ENCODE measurements at places on chromosomes 11 and 22.

- H3K4me3 ChIP-seq, result no peak overlapping the region
- no peak overlapping the region for H3K27ac ChIP-seq
- H3K36me3 ChIP-seq, result no peaks in the 10 kb centered on the region
- no peaks in the 10 kb centered on the region for H3K27me3 ChIP-seq
- H3K4me1 ChIP-seq, result no peaks in the 10 kb centered on the region
These were observed 5.7 kb upstream of the MYEOV start for GRCh38 chr11:69287968-69288882.

GRCh38 chr22:26542831-26543230, 30.6 kb upstream of the TFIP11 start:
- no peak for DNase-seq
- H3K4me1 ChIP-seq, result no peaks in the 10 kb centered on the region
- no peaks in the 10 kb centered on the region for H3K27me3 ChIP-seq
- H3K27ac ChIP-seq, result no peak overlapping the region
- peaks cover 5% of the 10 kb centered on the region for H3K36me3 ChIP-seq

DNA sequence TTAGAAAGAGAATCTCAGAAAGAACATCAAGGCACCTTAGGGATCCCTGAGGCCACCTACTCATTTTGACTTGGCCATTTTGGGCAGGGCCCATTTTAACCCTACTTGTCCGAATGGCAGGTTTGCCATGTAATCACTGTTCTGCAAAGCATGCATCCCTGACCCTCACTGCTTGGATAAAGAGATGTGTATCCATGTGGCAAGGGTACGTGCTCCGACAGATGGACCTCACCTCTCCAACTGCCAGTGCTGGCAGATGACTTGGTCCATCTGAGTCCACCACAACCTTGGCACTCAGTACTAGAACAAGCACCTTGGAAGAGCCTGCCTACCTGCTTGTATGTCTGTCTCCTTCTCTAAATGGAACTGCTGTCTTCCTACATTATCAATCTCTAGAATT, 139.4 kb downstream of the SPATA19 start:
- H3K36me3 ChIP-seq, result no peaks in the 10 kb centered on the region
- no peak for DNase-seq
- H3K4me1 ChIP-seq, result no peaks in the 10 kb centered on the region
- H3K4me3 ChIP-seq, result no peak overlapping the region

- no peaks in the 10 kb centered on the region for H3K36me3 ChIP-seq
- H3K27me3 ChIP-seq, result no peaks in the 10 kb centered on the region
- no peak overlapping the region for H3K27ac ChIP-seq
- H3K4me3 ChIP-seq, result no peak overlapping the region
These were observed 42.9 kb upstream of the DAGLA start for GRCh38 chr11:61637277-61637676.

- no peak overlapping the region for H3K27ac ChIP-seq
- no peaks in the 10 kb centered on the region for H3K4me1 ChIP-seq
- no peaks in the 10 kb centered on the region for H3K27me3 ChIP-seq
- H3K36me3 ChIP-seq, result no peaks in the 10 kb centered on the region
- no peak overlapping the region for H3K4me3 ChIP-seq
These were observed 7.4 kb upstream of the SERPIND1 start for GRCh38 chr22:20766530-20766929.

DNA sequence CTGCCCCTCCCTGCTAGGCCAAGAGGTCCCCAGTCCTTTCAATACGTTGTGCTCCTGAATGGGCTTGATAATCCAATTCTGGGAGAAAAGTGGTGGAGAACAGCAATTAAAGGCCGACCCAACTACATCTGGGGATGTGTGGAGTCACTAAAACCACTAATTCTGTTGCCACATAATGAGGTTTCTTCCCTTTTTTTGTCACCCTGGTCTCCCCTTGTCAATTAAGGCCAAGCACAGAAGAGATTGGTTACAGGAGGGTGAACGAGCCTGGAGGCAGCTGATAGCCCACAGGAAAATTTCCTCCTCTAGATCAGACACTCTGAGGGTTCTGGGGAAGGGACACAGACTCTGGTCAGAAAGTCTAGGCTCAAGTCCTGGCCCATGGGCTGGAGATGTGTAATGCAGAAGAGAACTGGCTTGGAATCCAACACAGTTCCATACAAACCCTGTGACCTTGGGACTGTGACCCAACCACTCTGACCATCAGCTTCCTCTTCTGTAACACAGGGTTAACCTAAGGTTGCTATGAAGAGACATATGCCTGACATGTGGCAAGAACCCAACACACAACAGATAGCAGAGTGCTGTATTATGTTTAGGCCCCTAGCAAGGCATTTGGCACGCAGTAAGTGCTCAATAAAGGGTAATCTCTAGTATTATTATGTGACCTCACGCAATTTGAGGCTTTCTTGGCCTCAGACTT, 146.4 kb downstream of the CHST1 start:
- no peak overlapping the region for H3K4me3 ChIP-seq
- H3K4me1 ChIP-seq, result no peaks in the 10 kb centered on the region
- H3K36me3 ChIP-seq, result no peaks in the 10 kb centered on the region
- DNase-seq, result no peak
- H3K27me3 ChIP-seq, result peaks cover 4% of the 10 kb centered on the region

DNA sequence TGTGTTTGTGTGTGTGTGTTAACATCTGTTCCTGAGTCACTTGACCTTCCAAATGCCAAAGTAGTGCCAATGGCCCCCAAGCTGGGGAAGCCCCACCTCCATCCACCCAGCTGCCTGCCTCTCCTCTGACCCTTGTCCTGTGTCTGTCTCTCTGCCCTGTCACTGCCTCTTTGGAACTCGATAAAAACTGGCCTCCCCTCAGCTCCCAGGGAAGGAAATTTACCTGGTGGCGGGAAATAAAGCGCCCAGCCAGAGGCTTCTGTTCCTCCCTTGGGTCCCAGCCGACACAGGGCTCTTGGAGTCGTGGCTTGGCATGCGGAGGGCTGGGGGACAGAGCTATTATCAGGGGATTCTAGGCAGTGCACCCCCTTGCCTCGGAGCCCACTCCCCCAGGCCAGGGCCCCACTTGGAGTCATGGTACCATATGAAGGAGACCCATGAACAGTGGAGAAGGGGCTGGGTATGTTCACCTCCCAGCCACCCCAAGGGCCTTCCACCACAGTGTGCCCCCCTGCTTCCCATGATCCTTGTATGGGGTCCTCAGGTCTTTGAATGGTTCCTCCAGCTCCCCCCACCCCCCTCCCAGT, 6.2 kb downstream of the KCNC1 start:
- H3K27me3 ChIP-seq, result no peaks in the 10 kb centered on the region
- H3K36me3 ChIP-seq, result no peaks in the 10 kb centered on the region
- no peak for DNase-seq
- H3K27ac ChIP-seq, result no peak overlapping the region
- no peak overlapping the region for H3K4me3 ChIP-seq

DNA sequence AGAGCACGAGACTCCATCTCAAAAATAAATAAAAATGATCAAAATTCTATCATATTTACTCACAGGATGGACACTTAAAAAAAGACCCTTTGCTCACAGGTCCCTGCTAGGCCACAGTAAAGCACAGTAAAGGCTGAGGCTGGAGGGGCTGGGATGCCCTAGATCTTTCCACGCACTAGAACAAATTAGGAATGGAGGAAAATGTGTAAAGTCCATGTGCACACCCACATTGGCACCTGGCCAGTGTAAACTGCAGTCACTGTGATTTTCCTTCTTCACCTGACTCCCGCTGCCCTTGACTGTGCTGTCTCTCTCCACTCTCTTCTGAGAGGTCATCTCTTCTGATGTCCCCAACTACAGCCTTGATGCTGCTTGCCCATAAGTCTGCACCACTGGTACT, 195.5 kb downstream of the EFCAB6 start:
- H3K36me3 ChIP-seq, result no peaks in the 10 kb centered on the region
- no peaks in the 10 kb centered on the region for H3K4me1 ChIP-seq
- H3K4me3 ChIP-seq, result no peak overlapping the region

GRCh38 chr22:36823186-36823839, 6.5 kb upstream of the PVALB start:
- no peaks in the 10 kb centered on the region for H3K4me1 ChIP-seq
- no peak for DNase-seq
- H3K36me3 ChIP-seq, result no peaks in the 10 kb centered on the region

GRCh38 chr11:77175021-77175842, 47.2 kb downstream of the MYO7A start:
- no peak for DNase-seq
- H3K36me3 ChIP-seq, result no peaks in the 10 kb centered on the region
- no peak overlapping the region for H3K4me3 ChIP-seq
- H3K27ac ChIP-seq, result no peak overlapping the region
- H3K27me3 ChIP-seq, result no peaks in the 10 kb centered on the region

DNA sequence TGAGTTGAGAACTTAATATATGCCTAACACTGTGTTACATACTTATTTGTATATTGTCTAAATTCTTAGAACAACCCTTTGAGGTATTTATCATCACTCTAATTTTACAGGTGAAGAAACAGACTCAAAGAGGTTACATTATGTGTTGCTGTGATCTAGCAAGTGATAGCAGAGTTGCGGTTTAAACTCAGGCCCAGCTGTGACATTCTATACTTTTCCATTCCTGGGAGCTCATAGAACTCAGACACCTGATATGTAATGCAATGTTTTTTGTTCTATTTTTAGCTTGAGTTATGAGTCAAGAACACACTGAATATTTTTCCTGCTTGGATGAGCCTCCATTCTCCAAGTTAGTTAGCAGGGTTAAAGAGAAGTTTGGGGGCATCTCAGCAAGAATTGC, 449.7 kb upstream of the DDI1 start:
- no peaks in the 10 kb centered on the region for H3K4me1 ChIP-seq
- no peak overlapping the region for H3K4me3 ChIP-seq
- DNase-seq, result no peak
- no peaks in the 10 kb centered on the region for H3K36me3 ChIP-seq
